ENCODE measurements at places on chromosomes 11 and 22.

GRCh38 chr11:68271023-68271780 is 571 bp downstream of the C11orf24 start:
- peak; percentile 77 for DNase-seq

GRCh38 chr22:33580310-33580709 is 340.0 kb downstream of the LARGE1 start:
- no peak for DNase-seq

GRCh38 chr11:106733635-106734034 is 284.6 kb downstream of the GUCY1A2 start:
- no peak for DNase-seq

DNA sequence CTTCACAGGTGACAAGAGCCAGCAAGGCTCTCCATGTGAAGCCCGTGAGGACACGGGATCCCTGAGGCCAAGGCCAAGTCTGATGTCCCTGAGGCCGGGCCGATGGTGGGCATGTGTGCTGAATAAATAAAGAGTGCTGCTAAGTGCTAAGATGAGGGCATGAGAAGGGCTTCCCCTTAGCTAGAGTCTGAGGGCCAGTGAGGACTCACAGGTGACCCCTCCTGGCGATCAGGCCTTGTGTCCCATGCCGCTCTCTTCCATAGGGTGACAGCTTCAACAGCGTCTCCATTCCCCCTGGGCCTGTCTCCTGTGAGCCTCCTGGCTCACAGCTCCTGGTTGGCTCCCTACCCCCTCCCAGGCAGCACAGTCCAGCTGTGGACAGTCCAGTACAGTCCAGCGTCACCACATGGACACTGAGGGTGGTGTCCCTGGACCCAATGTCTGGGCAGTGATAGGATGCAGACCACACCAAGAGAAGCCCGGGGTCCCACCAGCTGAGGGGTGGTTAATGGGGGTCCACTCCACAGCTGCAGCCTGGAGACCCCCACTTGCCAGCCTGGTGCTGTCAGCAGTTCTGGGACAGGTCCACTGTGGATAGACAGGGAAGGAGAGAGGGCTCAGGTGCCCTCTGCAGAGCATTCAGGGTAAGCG is 1033.2 kb downstream of the TBC1D22A start:
- peak; percentile 9 for DNase-seq

GRCh38 chr11:44475114-44475686 is 90.3 kb upstream of the CD82 start:
- no peak for DNase-seq

GRCh38 chr11:18314784-18315523 is 7.0 kb downstream of the HPS5 start:
- no peak for DNase-seq

DNA sequence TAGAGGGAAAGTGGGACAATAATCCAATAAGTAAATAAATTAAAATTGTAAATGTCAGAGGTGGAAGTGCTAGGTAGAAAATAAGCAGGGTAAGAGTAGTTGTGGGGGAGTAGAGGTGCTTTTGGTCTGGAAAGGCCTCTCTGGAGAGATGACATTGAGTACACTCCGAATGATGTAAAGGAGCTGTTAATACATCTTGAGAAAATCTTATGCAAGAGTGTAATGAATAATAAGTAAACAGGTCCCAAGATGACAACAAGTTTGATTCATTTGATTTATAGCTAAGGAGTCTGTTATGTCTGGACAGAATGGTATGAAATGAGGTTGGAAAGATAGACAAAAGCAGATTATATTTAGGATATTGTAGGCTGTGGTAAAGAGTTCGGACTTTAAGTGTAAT is 87.5 kb downstream of the TMEM135 start:
- DNase-seq: no peak

DNA sequence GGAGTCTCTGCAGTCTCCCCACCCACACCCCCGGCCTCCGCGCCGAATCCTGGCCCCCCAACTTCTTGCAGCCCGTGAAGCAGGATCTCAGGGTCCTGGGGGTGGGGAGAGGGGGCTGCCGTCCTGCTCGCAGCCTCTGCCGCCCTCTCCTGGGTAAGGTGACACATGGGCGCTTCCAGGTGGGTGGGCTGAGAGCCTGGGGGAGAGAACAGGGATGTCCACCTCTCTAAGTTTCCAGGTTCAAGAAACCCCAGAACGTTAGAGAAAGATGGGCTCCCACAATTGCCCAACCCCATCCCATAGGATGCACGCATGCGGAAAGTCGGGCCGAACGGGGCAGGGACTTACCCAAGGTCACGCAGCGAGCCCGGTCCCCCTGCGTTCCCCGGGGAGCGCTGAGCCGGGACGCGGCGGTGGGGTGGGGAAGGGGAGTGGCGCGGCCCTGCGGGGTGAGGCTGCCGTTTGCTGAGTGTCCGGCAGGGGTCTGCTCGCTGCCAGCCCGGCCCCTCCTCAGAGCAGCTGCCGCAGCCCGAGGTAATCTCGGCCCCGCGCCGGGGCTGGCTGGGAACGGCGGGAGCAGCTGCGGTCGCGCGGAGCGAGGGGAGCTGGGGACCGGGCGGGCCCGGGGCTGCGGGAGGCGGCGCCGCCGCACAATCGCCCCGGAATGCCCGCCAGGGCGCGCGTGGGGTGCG is 705 bp upstream of the CAPN1 start:
- DNase-seq: peak; percentile 85

- no peak for DNase-seq
Observed at GRCh38 chr22:24893341-24894070, 53.0 kb downstream of the LHFPL7 start.

- no peak for DNase-seq
Observed at GRCh38 chr11:101870510-101870909, 44.3 kb upstream of the CEP126 start.

DNA sequence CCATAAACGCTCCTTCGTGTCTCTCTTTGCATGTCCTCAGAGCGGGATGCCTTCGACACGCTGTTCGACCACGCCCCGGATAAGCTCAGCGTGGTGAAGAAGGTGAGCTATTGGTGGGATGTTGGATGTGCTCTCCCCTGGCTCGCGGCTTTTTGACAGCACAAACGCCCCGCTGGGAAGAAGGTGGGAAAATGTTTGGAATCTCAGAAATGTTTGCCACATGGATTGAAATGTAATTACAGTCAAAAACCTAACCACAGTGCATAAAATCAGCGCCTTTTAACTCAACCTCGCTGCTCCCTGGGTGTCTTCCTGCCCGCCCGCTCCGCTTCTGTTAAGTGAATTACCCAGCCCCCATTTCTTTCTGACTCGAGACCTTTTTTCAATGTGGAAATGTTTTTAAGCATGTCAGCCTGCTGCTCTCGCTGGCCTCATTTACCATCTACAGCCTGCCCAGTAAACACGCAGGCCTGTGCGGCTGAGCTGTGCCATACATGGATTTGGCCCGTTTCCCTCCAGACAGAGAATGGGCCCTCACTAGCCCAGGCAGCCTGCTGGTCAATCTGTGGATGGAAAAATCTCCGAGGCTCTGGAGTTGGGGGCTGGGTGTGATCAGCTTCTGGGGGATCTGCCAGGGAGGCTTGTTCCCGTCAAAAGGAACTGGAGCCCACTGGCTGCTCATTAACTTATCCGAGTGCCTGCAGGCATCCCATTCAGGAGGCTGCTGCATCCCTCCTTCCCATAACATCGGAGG is 32.7 kb upstream of the PARVG start:
- DNase-seq: peak; percentile 85

GRCh38 chr11:118151431-118151830 is 1.2 kb downstream of the SCN4B start:
- no peak for DNase-seq

DNA sequence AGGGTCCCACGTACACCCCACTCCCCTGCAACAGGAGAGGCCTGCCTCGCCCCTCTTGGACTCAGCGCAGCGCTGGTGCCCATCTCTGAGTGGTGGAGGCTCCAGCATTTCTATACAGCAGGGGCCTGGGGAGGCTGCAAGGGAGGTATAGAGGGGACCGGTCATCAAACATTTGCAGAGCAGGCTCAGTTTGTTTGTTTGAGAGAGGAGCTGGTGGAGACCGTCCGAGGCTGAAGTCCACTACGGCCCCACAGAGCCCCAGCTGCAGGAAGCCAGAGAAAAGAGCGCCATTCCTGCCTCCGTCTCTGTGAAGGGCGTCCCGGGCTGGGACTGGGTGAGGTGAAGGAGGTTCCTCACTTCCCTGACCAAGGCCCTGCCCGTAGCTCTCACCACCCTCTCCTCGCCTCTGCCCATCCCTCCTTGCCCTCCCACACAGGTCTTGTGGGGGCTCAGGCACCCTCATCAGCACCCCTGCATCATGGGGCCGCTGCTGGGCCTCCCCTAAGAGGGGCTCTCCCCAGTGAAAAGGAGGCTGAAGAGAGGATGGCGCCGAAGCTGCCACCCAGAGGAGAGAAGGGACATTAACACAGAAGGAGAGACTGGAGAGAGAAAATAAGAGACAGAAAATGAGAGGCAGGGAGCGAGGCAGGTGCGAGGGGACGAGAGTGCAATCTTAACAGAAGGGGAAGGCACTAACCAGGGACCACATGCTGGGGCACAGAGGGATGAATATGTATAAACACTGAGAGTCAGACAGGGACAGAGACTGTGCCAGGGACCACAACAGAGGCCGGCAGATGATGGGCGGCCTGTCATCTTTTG is 24.5 kb downstream of the RPUSD4 start:
- no peak for DNase-seq

GRCh38 chr11:34064291-34064690 is 12.8 kb downstream of the CAPRIN1 start:
- no peak for DNase-seq

DNA sequence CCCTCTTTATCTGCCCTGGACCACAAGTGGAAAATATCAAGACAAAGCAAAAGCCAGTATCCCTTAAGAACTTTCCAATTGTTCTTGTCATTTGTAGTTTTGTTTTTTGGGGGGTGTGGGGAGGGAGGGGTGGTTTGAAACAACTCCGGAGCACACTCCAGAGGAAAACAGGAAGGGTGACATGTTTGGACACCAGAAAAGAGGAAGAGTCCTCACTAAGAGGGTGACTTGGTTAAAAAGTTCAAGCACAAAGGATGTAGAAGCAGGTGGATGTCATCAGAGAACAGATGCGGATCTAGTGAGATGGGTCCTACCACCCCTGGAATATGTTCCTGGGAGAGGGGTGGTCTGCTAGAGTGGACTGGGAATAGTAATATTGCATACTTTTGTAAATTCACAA is 25.8 kb downstream of the ADAMTS8 start:
- no peak for DNase-seq

- DNase-seq: peak; percentile 83
Observed at GRCh38 chr22:32957200-32957803, 100.9 kb downstream of the SYN3 start.

- peak; percentile 71 for DNase-seq
Observed at GRCh38 chr11:112612250-112612849, 348.9 kb upstream of the NCAM1 start.

- peak; percentile 85 for DNase-seq
Observed at GRCh38 chr11:133064152-133064877, 468.0 kb downstream of the OPCML start.

GRCh38 chr11:69962152-69962551 is 116.0 kb upstream of the ANO1 start:
- no peak for DNase-seq

DNA sequence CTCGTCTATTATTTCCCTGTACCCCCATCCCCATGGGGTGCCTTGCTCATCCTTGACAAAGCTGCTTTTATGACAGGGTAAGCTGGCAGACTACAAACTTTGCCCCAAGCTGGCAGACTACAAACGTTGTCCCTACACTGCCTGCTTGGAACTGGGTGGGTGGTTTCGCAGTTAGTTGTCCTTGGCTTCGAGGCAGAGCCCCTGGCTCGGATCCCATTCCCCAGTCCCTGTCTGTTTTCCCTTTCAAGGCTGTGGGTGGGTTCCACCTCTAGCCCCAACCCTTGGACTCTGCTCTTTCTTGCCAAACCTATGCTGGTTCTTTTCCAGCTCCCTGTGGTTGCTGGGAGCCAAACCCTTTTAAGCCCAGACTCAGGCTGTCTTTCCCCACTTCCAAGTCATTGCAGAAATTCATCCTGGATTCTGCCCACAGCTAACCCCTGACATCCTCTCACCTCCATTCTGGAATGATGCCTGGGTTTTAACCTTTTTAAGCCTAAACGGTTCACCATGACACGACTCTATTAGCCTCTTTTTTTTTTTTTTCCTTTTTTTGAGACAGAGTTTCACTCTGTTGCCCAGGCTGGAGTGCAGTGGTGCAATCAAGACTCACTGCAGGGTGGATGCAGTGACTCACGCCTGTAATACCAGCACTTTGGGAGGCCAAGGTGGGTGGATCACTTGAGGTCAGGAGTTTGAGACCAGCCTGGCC is 9.2 kb upstream of the RBM14 start:
- DNase-seq: peak; percentile 88

- DNase-seq: no peak
Observed at GRCh38 chr11:34537636-34538035, 24.0 kb upstream of the ELF5 start.

DNA sequence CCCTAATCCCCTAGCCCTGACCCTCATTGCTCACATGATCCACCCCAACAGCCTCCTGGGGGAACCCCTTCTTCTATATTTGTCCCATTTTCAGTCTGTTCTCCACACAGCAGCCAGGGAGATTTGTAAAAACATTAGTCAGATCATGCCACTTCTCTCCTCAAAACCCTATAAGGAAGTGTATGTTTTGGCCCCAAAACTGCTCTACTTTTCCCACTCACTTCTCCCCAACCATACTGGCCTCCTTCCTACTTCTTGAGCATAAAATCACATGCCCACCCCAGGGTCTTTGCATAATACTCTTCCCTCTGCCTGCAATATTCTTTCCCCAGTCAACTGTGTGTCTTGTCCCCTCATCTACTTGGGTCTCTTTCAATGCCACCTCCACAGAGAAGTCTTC is 4.7 kb upstream of the SLC22A12 start:
- no peak for DNase-seq

GRCh38 chr11:118212781-118213191 is 12.0 kb downstream of the JAML start:
- no peak for DNase-seq

- peak; percentile 13 for DNase-seq
Observed at GRCh38 chr11:34146411-34146810, 41.0 kb downstream of the NAT10 start.

GRCh38 chr11:47879259-47880158 is 31.4 kb upstream of the NUP160 start:
- DNase-seq: no peak

DNA sequence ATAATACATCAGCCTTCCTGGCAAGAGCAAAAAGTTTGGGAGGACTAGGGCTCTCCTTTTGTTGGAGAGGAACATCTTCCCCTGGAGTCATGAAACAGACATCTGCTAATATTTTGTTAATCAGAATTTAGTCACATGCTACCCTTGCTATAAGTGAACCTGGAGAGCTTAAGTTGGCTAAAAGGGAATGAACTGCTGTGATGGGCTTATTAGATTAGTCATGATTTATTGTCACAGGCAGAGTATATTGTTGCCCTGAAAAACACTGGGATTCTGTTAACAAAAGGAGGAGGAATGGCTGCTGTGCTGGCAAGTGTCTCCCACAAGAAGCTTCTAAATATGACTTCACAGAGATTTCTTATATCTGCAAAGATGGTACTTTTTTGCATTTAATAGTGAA is 16.0 kb downstream of the TCP11L1 start:
- DNase-seq: no peak

GRCh38 chr11:19715373-19715772 is 2.7 kb downstream of the NAV2 start:
- DNase-seq: no peak

All from femur (tissue), 1 donor.